ENCODE measurements at places on chromosomes 7 and 10.

GRCh38 chr7:156514851-156515250, 125.7 kb upstream of the RNF32 start:
- DNase-seq, result no peak

DNA sequence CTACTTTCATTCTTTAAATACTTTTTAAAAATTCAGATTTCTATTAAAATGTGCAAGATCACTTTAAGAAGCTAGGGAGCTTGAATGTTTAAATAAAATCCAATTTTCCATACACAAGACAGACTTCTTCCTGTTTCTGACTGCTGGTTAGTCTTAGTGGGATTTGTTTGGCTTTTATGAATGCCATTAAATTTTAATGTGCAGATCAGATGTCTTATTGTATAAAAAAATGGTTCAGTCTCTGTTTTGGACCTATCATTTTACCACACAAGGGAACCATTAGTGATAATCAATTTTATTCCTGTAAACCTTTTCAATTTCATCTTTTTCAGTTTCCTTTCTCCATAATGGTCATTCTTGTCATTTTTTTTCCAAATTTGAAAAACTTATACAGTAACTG, 63.2 kb downstream of the VCL start:
- DNase-seq, result no peak

DNA sequence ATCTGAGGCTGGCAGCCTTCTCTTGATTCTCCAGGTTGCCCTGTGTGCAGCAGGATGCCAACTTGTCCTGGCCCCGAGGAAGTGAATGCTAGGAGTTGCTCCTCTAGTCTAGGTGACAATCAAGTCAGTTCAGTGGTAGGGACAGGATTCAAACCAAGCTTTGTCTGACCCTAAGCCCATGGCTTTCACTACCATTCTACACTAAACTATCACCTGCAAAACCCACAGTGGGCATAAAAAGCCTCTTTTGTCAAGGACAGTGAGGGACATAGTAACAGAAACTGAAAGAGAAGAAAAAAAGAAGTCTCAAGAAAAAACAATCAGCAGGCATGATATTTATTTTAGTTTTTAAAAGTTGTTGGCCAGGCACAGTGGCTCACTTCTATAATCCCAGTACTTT, 33.5 kb downstream of the KCNMA1 start:
- no peak for DNase-seq

GRCh38 chr10:116207690-116208089, 65.3 kb downstream of the GFRA1 start:
- DNase-seq, result no peak

DNA sequence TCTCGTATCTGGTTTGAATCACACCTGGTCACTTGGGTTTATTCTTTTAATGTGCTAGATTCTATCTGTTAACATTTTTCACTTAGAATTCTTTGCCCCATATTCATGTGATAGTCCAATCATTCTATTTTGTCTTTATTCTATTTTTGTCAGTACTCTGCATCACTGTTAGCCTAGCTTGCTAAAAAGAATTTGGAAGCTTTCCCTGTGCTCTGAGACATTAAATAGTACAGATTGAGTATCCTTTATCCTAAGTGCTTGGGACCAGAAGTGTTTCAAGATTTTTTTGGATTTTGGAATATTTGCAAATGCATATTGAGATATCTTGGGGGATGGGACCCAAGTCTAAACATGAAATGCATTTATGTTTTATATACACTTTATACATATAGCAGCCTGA, 51.0 kb downstream of the RALA start:
- no peak for DNase-seq

GRCh38 chr7:141115965-141116364, 42.1 kb downstream of the TMEM178B start:
- DNase-seq, result no peak

DNA sequence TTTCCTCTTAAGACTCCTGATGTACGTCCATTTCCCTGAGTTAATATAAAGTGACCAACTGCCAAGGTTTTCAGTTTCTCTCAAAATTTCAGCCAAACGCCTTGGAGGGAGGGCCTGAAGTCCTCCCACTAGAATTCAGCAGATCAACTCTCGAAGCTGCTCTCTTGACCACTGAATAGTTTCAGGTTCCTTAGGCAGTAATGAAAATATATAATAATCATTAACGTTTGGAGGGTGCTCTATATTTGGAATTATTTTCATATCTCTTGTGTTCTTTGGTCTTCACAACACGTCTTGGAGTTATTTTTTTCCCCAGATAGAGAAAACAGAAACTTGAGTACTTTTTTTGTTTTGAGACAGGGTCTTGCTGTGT, 123.6 kb upstream of the SFMBT2 start:
- DNase-seq, result no peak

GRCh38 chr10:114501650-114502049, 97.3 kb upstream of the AFAP1L2 start:
- DNase-seq, result no peak

DNA sequence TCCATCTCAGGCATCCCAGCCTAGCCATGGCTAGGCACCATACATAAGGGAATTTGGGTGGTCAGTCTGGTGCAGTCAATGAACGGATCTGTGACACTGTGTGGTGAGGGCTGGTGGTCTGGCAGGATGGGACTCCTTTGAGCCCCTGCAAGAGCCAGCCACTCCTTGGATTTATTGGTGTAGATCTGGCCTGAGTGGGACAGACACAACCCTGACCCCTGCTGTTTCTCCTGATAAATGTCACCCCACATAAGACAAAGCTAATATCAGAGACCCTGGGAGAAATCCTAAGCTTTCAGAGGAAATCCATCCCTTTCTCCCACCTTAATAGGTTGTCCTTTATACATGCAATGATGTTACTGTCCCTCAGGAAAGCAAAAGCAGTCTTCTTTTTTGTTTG, 2.3 kb downstream of the FBXO24 start:
- DNase-seq, result no peak

GRCh38 chr7:28410628-28411531, 1.4 kb upstream of the CREB5 start:
- DNase-seq, result no peak

GRCh38 chr7:45192621-45193041, 35.0 kb downstream of the RAMP3 start:
- no peak for DNase-seq

DNA sequence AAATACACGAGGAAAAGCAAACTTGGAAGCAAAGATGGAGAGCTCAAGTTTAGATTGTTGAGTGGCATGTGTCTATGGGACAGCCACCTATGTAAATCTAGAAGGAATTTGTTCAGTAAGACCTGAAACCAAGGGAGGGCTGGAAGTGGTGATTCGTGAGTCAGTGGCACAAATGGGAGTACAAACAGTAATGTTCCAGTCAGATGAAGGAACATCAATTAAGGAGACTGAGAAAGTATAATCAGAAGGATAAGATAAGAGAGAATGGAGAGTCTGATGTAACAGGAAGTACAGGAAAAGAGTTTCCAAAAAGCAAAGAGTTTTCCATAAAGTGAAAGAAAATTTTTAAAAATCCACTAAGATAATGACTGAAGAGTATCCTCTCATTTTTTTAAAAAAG, 544.2 kb downstream of the KIF20B start:
- no peak for DNase-seq

DNA sequence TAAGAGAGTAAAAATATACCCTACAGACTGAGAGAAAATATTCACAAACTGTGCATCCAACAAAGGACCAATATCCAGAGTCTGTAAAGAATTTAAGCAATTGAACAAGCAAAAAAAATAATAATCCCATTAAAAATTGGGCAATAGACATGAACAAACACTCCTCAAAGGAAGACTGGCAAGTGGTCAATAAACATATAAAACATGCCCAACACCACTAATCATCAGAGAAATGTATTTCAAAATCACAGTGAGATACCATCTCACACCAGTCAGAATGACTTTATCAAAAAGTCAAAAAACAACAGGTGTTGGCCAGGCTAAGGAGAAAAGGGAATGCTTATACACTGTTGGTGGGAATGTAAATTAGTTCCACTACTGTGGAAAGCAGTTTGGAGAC, 21.9 kb upstream of the ZNF804B start:
- no peak for DNase-seq

DNA sequence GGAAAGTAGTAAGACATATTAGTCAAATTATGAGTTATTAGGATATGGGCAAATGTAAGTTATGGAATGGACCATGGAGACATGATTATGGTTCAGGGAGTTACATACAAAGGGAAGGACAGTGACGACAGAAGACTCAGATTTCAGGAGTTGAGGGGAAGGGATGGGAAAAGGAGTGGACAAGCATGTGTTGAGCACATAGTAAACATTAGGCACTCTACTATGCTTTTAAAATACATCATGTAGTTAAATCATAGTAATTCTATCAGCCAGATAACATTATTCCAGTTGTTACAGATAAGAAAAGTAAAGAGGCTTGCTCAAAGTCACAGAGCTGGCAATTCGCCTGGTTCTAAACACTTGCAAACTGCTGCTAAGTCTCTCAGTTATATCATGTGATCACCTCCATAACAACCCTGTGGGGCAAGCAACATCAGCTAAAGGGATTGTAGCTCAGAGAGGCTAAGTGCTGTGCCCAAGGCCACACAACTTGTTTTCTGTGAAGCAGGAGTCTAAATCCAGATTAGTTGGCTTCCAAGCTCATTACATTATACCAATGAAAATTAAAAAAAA, 115.2 kb upstream of the MDFIC start:
- DNase-seq, result no peak

DNA sequence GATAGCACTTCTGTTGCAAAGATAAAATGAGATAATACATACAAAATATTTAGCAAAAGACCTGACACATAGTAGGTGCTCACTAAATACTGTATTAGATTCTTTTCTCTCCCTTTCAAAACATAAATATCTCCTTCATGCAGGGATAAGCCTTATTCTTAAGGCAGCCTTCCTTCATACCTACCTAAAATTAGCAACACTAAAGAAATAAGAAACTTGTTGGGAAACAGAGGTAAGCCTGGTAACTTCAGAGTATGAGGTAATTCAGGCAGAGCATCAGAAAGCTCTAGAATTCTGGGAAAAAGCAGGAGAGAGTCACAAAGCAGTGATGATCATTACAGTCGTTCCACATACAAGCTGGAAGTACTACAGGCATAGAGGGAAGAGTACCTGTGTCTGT, 15.2 kb downstream of the HIBADH start:
- no peak for DNase-seq

DNA sequence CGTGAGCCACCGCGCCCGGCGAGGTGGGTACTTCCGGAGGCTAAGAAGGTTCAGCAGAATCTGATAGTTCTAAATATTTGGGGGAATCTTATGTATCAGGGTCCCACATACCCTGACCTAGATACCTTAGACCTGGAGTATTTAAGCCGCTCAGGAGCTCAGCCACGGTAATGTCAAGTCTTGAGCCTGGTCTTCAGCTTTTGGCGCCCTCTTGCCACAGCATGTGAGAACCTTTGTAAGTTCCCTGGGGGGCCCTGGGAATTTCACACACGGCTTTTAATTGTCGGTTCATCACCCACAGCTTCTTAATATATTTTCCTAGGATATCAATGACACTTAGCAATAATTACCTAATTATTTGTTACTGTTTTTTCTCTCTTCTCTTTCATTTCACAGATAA, 324.3 kb upstream of the GALNT17 start:
- DNase-seq, result no peak

DNA sequence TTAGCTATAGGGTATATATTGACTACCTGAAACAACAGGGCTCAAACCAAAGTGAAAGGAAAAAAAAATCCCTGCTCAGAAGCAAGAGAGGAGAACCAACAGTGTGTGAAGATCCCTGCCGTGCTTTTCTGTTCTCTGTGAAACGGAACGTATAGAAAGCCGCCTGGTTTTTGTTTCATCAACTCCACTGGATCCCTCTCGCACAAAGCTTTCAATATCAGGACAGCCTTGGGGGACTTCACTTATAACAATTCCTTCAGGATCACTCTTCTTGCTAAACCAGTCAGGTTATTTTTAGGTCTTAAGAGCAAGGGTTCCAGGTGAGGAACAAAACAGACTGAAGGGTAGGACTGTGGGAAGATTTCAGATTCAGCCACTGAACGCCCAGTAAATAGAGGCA, 151.1 kb upstream of the CACNA2D1 start:
- no peak for DNase-seq

DNA sequence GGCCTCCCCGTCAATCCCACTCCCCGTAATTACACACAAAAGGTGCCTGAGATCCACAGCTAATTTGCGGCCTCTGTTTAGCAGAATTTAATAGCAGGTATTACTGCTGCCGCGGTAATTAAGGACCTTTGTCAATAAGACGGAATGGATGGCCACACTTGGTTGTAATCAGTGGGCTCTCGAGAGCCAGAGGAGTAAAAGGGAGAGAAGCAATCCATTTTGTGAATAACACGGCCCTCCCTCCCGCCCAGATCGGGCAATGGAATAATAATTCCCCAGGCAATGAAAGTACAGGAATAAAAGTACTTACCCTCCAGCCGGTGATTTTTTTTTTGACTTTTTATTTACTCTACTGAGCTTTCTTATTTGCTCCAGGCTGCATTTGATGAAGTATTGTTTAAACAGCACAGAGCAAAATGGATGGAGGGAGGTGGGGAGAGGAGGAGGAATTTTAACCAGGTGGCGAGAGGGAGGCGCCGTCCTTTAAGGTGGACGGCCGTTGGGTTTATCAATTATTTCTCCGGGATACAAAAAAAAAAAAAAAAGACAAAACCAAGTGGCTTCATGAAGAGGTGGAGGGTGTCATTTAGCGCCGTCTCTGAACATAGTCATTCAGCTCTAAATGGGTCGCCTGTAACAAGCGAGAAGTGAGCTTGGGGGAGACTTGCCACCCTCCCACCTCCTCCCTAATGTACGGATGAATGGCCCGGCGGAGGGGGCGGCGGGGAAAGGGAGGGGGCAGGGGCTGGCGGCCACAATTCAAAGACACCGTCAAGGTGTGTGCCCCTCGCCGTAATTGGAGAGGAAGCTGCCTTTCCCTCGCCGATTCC, 120.3 kb downstream of the BUB3 start:
- DNase-seq, result no peak

- DNase-seq, result no peak
Measured at GRCh38 chr7:106466867-106467266, 182.1 kb upstream of the NAMPT start.

- DNase-seq, result no peak
Measured at GRCh38 chr10:83862723-83863122, 276.6 kb upstream of the GHITM start.

DNA sequence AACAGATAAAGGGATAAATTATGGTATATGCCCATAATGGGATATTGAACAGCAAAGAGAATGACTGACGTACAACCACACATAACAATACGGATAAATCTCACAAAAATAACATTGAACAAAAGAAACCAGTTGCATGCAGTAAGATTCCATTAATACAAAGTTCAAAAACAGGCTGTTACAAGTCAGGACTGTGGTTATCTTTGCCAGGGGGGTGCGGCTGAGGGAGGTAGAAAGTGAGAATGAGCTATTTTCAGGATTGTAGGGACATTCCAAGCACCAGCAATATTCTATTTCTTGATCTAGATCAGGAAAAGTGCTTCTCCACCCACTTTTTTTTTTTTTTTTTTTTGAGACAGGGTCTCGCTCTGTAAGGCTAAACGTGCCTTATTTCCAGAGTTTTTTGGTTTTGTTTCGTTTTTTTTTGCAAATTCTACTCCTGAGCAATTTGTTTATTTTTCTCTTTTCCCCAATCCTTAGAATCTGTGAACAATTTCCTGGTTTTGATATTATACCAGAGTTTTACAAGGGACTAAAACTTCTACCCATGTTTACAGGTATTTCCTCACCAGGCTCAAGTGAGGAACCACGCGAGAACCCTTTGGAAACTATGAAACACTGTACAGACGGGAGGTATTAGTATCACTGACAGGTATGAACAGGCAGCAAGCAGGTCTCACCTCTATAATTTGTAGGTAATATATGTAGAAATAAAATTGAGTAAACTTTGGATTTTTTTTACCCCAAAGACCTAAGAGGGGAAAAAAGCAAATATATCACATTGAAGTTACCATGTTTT, 9.9 kb downstream of the SMURF1 start:
- no peak for DNase-seq
